GM20000 (cell line): ENCODE measurements at places on chromosomes 13 and 19.

- peak; percentile 98 for DNase-seq
Observed at GRCh38 chr19:18160971-18161635, 8.1 kb downstream of the PIK3R2 start.

DNA sequence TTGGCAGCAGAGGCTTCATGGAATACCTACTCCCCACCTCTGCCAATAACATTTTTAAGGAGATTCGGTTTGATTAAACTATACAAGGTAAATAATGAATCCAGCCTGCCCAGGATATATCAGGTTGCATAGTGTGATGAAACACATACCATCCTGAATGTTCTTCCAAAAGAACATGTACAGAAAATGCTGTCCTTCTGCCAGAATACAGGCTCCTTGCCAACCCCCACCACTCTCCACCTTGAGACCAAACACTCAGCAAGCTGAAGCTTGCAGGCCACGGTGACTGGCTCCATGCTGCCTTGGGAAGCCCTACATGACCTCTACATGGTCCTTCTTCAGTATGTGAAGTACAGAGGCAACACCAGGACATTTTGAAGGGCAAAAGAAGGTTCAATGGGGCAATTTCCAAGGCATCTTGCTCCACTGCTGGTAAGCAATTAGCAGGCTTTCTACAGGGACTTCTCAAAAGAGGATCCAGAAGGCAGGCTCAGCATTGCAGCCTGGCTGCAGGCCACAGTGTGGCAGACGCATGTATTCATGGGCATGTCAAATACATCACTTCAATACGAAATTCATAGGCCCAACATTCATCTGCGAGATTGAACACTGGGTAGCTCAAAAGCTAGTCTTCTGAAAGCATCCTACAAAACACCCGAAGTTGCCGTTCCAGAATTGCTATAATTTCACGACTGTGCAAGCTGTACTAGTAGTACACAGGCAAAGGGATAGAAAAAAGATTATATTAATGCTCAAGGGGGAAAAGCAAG is 62.4 kb upstream of the SERP2 start:
- no peak for DNase-seq

GRCh38 chr13:46609052-46609451 is 56.1 kb downstream of the LRCH1 start:
- no peak for DNase-seq

- DNase-seq, result peak; percentile 27
Observed at GRCh38 chr19:19271828-19272599, 1.1 kb downstream of the TM6SF2 start.

DNA sequence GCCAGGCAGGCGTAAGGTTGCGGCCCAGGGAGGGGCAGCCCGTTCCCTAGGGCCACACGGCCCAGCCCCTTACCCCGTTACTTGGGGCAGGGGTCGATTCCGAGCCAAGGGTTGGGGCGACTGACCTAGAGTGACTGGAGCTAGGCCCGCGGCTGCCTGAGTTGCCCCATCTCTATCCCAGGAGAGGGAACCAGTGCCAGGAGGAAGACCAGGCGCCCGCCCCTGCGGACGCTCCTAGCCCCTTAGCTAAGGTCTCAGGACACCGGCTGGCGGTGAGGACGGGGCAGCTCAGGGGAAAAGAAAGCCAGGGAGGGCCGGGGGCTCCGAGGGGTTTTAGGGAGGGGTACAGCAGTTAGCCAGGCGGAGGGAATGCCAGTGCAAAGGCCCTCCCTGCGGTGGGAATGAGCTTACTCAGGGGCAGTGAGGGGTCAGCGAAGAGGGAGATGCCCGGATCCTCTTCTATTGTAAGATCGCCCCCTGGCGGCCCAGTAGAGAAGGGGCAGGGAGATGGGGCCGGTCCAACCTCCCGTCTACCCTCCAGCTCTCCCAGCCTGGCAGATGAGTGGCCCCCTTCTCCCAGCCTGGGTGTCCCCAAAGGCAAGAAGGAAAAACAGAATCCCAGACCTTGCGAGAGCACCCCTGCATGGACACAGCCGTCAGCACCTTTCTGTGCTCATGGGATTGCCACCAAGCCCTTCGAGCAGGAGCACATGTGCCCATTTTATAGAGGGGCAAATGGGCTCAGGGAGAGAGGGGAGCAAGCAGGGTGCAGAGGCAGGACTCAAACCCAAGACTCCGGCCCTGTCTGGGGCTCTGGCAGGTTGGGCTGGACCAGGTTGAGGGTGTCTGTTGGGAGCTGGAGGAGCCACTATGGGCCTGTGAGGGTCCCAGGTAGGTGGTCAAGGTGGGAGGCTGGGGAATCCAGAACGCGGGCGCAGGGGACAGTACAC is 16.3 kb downstream of the CILP2 start:
- peak; percentile 84 for DNase-seq

DNA sequence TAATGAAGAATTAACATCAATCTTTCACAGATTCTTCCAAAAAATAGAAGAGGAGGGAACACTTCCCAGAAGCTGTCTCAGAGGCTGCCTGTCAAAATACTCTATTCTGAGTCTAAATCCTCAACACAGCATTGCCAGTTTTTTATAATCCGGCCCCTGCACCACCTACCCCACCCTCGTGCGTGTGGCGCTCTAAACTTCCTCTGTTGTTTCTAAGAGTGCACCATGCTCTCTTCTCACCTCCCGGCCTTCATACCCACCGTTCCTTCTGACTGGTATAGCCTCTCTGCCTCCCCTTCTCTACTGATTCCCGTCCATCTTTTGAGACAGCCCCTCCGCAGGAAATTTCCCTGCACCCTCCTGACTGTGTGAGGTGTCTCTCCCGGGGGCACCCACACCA is 136.8 kb downstream of the KATNAL1 start:
- no peak for DNase-seq

DNA sequence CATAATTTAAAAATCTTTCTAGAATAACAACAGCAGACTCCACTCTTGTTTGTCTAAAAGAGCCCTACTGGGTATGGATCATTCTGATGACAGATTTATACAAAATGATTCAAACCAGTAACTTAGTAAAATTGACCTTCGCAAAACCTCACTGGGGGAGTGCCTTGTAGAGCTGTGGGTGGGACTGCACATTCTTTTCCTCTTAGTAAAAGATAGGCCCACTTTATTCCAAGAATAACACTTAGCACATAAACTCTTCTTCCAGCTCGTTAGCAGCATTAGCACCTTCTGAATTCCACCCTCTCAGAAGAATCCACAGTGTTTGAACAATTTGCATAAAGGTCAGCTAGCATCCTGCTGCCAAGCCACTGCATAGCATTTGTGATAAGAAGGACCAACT is 106.8 kb downstream of the STOML3 start:
- no peak for DNase-seq

DNA sequence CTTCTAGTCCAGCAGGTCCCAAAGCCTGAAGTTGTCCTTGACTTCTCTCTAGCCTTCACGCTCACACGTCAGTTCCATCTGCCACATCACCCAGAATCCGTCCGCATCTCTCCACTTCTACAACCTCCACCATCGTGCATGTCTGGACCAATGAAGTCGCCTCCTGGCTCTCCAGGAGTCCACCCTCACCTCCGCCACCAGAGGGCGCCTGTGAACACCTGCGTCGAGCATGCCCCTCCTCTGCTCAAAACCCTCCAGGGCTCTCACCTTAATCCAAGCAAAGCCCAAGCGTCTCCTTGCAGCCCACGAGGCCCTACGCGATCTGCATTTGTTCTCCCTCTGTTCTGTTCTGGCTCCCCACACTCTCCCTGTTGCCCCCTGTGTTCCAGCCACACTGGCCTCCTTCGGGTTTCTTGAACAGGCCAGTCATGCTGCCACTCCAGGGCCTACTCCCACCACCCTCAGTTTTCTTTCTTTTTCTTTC is 3.7 kb downstream of the USHBP1 start:
- DNase-seq, result peak; percentile 93

GRCh38 chr19:53909471-53910169 is 542 bp downstream of the CACNG7 start:
- DNase-seq, result no peak

DNA sequence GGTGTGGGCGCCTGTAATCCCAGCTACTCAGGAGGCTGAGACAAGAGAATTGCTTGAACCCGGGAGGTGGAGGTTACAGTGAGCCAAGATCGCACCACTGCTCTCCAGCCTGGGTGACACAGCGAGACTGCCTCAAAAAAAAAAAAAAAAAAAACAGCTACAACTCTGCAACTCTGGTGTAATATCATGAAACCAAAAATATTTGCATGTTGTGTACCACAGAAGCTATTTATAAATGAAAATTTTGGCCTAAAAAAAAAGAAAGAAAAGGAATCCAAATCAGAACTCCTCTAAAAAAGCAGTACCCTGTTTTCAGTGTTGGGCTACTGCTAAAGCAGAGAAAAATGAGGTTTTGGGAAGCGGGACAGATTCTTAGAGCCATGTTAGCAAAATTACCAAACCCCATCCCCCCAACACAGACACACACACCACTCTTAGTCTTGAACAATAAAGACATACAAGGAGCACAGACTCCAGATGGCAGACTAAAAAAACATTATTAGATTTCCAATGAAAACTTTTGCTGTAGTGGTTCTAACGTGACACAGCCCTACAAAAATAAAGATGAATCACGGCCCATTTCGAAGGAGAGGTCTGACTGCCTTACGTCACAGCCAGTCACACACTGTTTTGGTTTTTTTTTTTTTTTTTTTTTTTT is 51.5 kb downstream of the INSR start:
- peak; percentile 56 for DNase-seq

GRCh38 chr13:41139296-41139966 is 6.8 kb upstream of the KBTBD6 start:
- no peak for DNase-seq

GRCh38 chr19:3065675-3066357 is 3.5 kb upstream of the TLE5 start:
- DNase-seq, result peak; percentile 88

DNA sequence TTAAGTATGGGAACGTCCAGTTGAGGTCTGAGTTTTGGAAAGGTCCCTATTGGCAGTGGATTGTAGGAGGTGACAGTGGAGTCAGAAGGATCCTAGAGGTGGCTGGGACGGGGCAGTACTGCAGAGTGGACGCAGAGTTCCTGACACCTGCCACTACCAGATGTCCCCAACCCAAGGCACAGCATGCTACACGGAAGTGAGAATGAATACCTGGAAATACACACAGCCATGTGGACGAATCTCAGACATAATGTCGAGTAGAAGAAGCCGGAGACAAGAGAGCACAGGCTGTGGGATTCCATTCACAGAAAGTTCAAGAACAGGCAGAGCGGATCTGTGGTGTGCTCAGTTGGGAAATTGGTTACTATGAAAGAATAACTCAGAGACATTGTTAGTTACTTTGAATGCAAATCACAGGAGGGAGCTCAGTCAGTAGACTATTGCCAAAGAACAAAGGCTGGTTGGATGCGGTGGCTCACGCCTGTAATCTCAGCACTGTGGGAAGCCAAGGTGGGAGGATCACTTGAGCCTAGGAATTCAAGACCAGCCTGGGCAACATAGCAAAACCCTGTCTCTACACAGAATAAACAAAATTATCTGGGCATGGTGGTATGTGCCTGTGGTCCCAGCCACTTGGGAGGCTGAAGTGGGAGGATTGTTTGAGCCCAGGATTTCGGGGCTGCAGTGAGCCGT is 37.4 kb downstream of the RYR1 start:
- no peak for DNase-seq

GRCh38 chr19:8251025-8251472 is 41.9 kb downstream of the CERS4 start:
- no peak for DNase-seq

DNA sequence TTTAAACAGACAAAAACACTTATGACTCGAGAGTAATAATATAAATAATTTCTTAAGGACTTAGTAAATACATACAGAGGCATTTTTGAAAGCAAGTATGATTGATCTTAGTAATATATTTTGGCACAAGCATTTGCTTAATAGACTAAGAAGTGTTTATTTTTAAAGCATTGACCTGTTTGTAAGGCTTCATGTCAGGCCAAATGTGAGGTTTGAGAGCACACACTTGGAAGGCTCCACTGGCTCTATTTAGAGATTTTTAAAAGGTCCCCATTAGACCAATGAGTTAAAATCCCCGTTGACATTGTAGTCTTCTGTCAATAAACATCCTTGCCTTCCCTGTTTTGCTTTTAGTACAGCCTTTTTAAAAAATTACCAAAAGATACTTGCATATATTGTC is 50.4 kb downstream of the ATP8A2 start:
- DNase-seq, result no peak
